ENCODE measurements at places on chromosomes 4 and X.

GRCh38 chrX:48751343-48751742, 10.2 kb upstream of the GLOD5 start:
- no peak for DNase-seq

GRCh38 chr4:20180509-20180908, 71.2 kb upstream of the SLIT2 start:
- no peak for DNase-seq

DNA sequence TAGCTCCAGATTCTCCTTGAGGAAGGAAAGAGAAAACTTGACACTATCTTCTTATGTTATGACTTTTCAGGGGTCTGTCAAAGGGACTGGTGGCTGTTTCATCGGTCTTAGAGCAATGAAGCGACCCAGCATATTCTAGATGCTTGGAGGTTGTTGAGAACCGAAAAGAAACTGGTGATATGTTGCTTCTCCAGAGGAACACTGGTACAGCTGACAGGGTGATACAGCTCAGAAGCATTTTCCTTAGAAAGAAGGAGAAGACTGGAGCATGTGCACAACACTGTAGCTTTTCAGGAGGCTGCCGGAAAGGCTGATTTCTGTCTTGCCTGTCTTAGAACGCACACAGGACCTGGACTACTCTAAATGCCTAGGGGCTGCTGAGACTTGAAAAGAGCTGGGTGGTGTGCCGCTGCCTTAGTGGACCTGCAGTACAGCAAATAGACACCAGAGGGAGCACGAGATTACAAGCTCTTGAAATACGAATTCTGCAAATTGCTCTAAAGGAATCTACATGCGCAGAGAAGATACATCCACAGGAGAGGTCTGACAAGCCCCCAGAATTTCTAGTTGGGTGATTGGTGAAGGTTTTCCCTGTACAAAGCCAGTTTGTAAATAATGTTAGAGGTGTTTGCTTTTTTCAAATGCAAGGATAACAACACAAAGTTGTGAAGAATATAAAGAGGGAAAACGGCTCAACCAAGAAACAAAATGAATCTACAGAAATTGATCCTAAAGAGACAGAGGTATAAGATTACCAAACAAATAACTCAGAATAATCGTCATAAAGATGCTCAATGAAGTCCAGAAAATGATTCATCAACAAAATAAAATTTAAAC, 223.1 kb upstream of the DMD start:
- peak; percentile 71 for DNase-seq

- no peak for DNase-seq
These were observed 147.3 kb upstream of the CLNK start for GRCh38 chr4:10831727-10832408.

- DNase-seq = no peak
These were observed 343.6 kb upstream of the TACR3 start for GRCh38 chr4:104063341-104063740.

DNA sequence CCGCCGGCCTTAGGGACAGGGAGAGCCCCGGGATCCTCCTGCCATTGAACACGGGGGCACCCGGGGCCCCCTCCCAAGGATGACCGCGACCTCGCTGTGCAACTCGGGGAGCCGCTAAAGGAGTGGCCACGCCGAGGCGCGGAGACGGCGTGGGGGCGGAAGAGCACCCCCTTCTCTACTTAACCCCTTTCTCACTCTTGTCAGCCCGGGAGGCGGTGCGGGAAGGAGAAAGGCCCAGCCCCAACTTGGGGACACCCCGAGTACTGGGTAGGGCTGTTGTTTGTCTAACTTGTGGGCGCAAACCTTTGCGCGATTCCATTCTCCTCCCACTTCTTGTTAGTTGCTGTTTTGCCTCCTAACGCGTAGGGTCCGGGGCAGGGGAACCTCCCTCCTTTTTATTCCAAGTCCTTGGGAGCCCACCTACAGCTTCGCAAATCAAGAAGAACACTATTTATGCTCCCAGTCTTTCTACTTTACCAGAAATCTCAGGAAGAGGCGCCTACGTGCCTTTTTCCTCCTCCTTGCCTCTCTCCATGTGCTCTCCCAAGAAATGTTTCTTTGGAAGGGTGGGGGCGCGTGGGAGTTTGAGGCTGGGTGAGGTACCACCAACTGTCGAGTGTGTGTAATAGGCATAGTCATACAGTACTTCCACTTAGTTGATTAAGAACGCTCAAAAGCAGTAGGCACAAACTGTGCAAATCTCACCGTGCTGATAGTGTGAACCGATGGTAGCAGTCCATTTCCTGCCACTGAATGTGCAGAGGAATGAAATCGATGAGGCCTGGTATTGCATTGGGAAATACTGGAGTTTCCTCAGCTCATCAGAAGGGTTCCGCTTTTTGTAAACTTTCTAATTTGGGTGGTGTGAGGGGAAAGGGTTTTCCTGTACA, 813 bp downstream of the DIAPH2 start:
- DNase-seq = peak; percentile 63

- no peak for DNase-seq
These were observed 1017.1 kb upstream of the HS3ST1 start for GRCh38 chr4:12445711-12446235.

DNA sequence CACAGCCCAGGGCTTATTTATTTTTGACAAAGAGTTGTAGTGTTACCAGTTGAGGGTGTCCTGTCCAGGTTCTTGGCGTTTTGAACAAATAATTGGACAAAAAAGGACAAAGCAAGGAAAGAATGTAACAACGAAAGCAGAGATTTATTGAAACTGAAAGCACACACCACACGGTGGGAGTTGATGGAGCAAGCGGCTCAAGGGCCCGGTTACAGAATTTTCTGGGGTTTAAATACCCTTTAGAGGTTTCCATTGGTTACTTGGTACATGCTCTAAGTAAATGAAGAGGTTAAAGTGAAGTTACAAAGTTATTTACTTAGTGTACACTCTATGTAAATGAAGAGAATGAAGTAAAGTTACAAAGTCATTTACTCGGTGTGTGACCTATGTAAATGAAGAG, 27.8 kb upstream of the OPHN1 start:
- DNase-seq = no peak

GRCh38 chr4:143771269-143771668, 70.8 kb upstream of the FREM3 start:
- no peak for DNase-seq

- no peak for DNase-seq
These were observed 189.2 kb downstream of the GPM6A start for GRCh38 chr4:175622887-175623286.

DNA sequence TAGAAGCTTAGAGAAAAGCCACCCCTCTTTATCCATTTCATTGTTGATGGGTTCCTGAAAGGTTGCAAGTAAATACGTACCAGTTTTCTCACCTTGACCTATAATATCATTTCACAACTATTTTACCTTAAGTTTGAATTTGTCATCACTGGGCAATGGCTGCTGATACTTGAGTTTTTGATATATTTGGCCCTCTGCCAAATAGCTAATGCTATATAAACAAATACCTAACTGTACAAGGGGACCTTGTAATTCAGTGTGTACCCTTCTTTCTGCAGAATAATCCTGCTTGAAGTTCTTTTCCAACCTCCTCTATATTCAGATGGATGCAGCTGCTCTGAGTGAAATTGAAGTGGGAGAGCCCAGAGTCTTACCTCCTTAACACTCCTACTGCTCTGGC, 19.0 kb upstream of the GLUD2 start:
- no peak for DNase-seq

GRCh38 chr4:148329751-148330150, 112.5 kb downstream of the NR3C2 start:
- DNase-seq = no peak

- no peak for DNase-seq
These were observed 107.3 kb downstream of the SCLT1 start for GRCh38 chr4:128986019-128986418.

DNA sequence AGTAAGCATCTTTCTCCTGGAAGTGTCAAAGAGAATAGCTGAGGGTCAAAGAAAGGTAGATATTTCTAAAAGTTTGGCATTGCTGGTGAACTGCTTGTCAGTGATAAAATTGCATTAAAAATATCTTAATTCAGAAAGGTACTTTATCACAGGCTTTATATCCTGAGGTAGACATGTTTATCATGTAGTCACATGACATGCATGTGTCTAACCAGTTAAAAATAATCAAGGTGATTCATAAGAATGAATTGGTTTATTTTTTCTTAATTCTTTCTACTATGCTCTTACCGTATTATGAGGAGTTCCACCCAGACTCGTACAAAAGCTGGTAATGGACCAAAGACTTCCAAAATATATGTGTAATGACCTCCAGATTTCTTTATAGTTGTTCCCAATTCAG, 6.1 kb downstream of the SLC7A11 start:
- DNase-seq = no peak

DNA sequence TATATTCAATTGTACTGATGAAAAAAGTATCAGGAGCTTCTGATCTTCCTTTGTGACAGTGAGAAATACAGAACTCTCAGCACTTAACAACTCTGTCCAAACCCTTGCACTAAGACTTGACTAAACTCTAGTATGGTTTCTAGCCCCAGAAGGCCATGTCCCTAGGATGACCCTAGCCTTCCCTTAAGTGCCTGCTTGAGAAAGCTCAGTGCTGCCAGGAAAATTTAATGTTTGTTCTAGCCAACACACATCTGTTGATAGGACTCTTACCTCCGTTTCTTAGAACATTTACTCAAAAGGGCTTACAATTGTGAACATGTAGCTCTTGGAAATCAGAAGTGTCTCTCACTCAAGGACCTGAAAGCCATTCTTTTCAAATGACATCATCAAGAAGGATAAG, 1055.2 kb upstream of the FTHL17 start:
- DNase-seq = no peak

DNA sequence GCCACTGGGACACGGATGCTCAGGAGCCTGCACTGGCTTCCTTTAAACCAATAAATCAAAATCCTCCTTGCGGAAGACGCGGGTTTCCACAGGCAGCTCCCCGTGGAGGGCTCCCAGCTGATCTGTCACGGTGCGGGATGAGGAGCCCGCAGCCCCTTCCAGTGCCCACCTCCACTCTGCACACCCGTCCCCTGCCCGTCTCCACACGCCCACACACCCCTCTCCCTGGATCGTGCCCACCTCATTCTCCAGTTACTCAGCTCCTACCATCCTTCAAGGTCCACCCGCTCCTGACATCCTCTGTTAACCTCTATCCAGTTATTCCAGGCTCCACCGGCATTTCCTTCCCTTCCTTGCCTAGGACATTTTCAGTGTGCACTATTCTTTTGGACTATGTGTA, 895.9 kb downstream of the TRIML1 start:
- no peak for DNase-seq

GRCh38 chr4:97475621-97476020, 667.7 kb downstream of the STPG2 start:
- no peak for DNase-seq

Data from right atrium auricular region (tissue), 2 donors.